Activated T-cell treated with anti-CD3 and anti-CD28 coated beads, Interleukin-2, amount 50 U/mL, for 48 hours (primary cell): ENCODE measurements at places on chromosomes 16 and 17.

- DNase-seq, result no peak
Observed at GRCh38 chr17:65489413-65490155, 71.9 kb downstream of the AXIN2 start.

DNA sequence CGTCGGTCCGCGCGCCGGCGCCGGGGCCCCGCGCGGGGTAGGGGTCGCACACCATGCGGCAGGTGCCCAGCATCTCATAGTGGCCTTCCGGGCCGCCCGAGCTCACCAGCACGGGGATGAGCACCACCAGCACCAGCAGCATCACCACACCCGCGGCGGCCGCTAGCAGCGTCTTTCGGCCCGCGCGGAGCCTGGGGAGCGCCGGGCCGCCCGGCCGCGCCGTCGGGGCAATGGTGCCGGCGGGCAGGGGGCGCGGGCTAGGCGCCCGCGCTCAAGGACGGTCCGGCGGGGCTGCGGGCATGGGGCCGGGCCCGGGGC is 237 bp downstream of the C1QL1 start:
- no peak for DNase-seq

DNA sequence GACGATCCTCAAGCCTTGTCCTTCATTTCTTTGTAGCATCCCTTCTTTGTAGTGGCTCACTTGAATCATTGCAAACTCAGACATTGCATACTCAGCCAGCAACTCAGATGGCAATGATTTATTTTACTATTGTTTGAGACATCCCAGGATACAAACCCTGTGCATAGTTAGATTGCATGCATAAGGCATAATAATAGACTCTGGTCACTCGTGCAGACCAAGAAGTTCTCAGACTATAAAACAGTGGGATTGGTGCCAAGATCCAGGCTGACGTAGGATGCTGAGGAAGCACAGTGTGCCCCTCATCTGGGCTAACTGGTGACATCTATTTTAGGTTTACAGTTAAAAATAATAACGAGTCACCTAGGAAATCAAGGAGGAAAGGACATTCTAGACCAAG is 142.3 kb downstream of the PMP22 start:
- DNase-seq, result no peak

DNA sequence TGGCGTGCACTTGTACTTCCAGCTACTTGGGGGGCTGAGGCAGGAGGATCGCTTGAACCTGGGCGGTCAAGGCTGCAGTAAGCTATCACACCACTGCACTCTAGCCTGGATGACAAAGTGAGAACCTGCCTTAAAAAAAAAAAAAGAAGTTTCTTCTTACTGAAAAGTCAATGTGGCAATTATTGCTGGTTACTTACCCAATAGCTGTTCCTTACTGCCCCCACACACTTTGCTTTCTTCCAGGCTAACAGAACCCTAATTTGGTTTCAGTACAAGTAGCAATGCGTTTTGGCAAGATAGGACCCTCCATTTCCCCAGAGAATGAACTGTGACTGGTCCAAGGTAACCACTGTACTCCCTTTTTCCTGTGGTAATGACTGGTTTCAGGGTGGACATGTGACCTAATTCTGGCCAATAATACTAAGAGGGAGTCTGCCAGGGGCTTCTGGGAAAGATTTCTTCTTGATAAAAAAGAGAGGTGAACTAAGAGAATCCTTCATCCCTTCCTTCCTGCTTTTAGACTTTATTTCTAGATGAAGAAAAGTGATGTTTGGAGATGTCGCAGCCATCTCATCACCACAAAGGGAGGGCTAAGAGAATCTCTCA is 58.8 kb upstream of the MSI2 start:
- no peak for DNase-seq

DNA sequence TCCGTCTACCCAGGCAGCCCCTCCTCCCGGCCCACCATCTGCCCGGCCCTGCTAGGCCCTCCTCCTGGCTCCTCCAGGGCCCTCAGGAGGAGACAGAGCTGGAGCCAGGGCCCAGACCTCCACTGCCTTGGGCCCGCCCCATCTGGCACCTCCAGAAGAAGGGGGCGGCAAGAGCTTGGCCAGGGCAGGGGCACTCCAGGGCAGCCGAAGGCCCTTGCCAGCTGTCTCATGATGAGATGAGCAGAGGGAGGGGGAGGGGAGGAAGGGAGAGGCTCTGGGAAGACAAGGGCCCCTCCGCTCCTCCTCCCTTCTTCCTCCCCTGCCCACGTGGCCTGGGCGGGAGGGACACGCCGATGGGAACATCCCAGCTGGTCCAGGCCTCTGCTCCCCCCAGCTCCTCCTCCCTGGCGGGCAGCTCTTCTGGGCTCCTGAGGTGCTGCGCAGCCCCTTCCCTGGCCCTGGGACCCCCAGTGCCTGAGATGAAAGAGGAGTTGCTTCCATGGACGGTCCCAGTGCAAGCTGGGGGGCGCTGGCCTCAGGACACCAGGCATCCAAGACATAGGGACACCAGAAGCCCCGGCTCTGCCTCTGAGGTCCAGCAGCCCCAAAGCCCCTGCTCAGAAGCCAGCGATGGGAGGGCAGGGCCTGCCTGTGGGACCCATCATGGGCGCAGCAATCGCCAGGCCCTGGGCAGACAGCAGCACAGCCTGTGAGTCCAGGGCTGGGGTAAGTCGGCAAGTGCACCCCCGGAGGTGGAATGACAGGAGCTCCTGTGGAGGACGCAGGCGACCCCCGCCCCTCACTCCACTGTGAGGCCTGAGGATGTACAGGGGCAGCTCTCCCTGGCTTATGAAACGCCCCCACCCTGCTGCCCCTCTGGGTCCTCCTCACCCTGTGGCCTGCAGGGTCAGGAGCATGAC is 23.6 kb upstream of the ENPP7 start:
- no peak for DNase-seq

- DNase-seq, result no peak
Observed at GRCh38 chr16:23214796-23215195, 32.3 kb downstream of the SCNN1G start.

DNA sequence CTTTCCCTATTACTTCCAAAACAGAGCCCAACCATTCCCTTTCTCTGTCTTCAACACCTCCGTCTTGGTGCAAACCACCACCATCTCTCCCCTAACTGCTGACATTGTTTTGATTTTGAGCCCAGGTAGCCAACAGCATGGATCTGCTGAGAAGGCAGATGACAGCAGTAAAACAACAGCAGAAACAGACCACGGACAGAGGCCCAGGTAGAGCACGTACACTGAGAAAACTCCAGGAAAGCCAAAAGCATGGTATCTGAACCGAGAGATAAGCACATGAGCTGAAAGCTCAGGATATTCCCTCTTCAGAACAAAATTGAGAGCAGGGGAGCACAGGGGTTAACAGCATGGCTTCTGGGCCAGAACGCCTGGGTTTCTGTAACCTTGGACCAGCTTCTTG is 18.9 kb upstream of the MAP3K14 start:
- peak; percentile 1 for DNase-seq

DNA sequence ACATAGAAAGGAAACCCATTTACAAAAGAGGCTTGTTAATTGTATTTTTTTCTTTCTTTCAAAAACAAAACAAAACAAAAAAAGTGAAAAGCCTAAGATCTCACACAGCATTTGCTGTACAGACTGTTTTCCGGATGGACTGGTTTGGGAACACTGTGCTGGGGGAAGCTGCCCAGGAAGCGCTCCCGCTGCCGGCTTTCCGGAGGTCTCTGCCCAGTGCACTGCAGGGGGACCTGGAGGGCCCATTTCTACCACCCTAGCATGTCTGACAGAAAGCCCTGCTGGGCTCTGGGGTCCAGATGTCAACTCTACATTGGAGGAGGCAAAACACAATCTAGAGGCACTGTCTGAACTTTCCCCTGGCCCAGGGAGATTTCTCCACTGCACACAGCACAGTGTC is 26.3 kb upstream of the CLEC18B start:
- no peak for DNase-seq
